ENCODE measurements at places on chromosomes 13 and 19. TPM values are rescaled to one million over a fixed set of nuclear protein-coding genes. Genes with fewer than 3 reads are reported as not detected.

- H3K4me1 ChIP-seq = no peaks in the 10 kb centered on the region
- H3K27ac ChIP-seq = no peak within 1 kb of the TSS
- no peak within 1 kb of the TSS for H3K4me3 ChIP-seq
Observed at GRCh38 chr19:16143399-16144215, at the start of gene HSH2D. TSS of gene HSH2D (plus strand) at chr19:16143685. CDS start at chr19:16148751, 5,066 bp downstream.

TNNI3 gene
- total RNA-seq = 2.6 TPM

DNA sequence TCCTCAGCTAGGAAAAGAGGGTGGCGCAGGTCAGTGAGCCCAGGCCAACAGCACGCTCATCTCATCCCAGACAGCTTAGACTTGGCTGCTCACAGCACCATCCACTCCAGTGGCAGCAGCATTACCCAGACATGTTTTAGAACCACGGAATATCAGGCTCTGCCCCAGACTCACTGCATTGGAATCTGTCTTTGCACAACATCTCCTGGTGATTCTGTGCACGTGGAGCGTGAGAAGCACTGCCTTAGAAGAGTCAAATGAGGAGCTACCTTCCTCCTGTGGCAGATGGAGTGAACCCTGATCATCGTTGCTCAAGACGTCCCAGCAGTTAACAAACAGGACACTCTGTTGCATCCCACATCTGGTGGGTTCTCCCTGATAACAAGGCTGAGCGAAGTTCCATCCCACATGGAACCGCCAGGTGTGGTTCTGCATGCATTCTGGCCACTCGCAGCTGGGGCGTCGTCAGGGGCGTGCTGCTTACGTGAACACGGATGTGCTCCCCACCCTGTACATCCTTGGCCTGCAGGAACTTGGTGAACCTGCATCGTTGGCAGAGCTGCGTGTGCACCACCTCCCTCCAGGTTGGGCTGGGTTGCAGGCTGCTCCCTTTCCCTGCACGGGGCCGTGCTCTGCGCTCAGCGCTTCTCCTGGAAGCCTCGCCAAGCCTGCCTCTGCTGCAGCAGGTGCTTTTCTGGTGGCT is 25.2 kb upstream of the ATP11A start:
- no peaks in the 10 kb centered on the region for H3K36me3 ChIP-seq
- H3K4me3 ChIP-seq = no peak overlapping the region
- no peaks in the 10 kb centered on the region for H3K27me3 ChIP-seq
- H3K4me1 ChIP-seq = no peaks in the 10 kb centered on the region
- DNase-seq = peak; percentile 10
- H3K27ac ChIP-seq = no peak overlapping the region

DNA sequence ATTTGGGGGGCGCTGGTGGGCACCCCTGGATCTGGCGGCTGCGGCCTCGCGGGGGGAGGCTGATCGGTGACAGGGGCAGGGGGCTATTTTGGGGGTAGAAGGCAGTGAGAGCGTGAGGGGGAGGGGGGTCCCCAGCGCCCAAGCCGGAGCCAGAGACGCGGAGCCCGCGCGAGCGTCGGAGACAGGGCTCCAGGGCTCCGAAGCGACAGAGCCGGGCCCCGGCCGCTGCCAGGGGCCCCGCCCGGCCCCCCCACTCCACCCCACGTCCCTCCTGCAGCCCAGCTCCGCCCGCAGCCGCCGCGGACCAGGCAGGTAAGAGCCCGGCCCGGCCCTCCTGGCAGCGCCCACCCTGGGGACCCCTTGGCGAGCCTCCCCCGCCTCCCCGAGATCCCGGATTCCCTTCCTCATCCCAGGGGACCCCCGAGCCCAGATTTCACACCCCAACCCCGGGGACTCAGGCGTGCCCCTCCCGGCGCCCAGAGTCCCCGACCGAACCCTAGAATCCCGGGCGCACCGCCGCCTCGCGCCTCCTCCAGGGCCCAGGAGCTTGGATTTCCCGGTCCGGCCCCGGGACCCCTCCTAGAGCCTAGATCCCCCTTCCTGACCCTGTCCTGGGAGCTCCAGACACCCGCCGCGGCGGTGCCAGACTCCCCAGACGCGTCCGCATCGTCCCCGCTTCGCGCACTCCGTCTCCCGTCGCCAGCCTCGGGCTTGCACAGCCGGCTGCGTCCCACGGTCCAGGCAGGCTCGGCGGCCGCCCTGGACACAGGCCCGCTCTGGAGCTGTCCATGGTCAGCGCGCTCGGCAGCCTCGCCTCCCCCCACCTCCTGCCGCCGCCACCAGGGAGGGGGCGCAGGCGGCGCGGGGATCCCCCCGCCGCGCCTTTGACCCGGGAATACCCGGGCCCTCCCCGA is at the start of gene PPFIA3:
TSS of gene PPFIA3 (plus strand) at position 134 of the 914 bp plus-strand sequence. CDS start 8,330 bp downstream, outside the sequence.
- H3K36me3 ChIP-seq = no peaks in the 10 kb centered on the region
- H3K27ac ChIP-seq = peak within 1 kb of the TSS; percentile 97
- DNase-seq = no peak

DNA sequence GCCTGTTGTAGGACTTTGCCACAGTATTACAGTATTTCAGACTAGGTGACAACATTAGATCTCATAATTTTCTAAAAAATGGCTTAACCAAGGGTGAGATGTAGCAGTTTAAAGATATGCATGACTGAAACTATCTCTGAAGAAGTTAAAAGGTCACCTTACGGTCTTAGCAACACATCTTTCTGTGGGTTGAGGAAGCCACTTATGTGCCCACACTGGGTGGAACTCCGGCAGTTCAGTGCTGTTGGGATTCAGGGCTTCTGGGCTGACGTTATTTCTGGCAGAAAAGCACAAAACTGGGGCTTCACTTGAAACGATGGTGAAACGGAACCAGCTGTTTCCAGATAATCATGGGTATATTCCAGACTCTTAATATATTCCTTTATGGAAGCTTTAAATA is 697.3 kb downstream of the PCDH9 start:
- H3K27me3 ChIP-seq = no peaks in the 10 kb centered on the region
- H3K4me1 ChIP-seq = no peaks in the 10 kb centered on the region
- no peaks in the 10 kb centered on the region for H3K36me3 ChIP-seq
- no peak overlapping the region for H3K27ac ChIP-seq
- H3K4me3 ChIP-seq = no peak overlapping the region

DNA sequence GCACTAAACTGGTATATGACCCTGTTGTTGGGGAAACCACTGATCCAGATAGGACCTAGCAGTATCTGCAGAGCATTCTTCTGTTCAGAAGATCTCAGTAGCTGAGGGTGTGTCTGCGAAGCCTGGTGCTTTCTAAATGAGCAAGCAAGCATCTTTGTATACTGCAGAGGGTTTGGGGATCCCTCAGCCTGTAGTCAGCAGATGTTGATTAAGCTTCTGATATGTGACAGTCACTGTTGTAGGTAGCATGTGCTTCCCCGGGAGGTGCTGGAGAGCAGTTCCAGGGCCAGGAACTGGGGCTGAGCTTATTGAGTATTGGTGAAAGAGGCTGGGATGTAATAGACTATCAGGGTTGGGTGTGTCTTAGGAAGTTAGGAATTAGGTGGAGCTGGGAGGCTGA is 1.5 kb downstream of the SCAF1 start:
- H3K4me1 ChIP-seq = peaks cover 2% of the 10 kb centered on the region
- DNase-seq = no peak
- no peak overlapping the region for H3K27ac ChIP-seq
- H3K27me3 ChIP-seq = no peaks in the 10 kb centered on the region

- H3K27me3 ChIP-seq = no peaks in the 10 kb centered on the region
- peaks cover 6% of the 10 kb centered on the region for H3K36me3 ChIP-seq
- H3K27ac ChIP-seq = peak overlapping the region; percentile 34
- DNase-seq = no peak
- peak overlapping the region; percentile 71 for H3K4me3 ChIP-seq
Observed at GRCh38 chr19:15419413-15420025, 731 bp upstream of the AKAP8L start.

- DNase-seq = no peak
- H3K4me3 ChIP-seq = no peak overlapping the region
- H3K27ac ChIP-seq = no peak overlapping the region
- H3K36me3 ChIP-seq = no peaks in the 10 kb centered on the region
- no peaks in the 10 kb centered on the region for H3K4me1 ChIP-seq
Observed at GRCh38 chr19:42166316-42166715, 34.1 kb upstream of the POU2F2 start.

WDR87 gene
- not detected for total RNA-seq

GRCh38 chr19:35696835-35697234 is 7.5 kb upstream of the ZBTB32 start:
- no peak for DNase-seq
- H3K36me3 ChIP-seq = no peaks in the 10 kb centered on the region
- H3K4me1 ChIP-seq = no peaks in the 10 kb centered on the region
- H3K4me3 ChIP-seq = no peak overlapping the region

Data from breast epithelium (tissue), 4 donors.